Cardiac septum (tissue), 1 donor: ENCODE measurements at places on chromosomes 11 and 22. TPM values are rescaled to one million over a fixed set of nuclear protein-coding genes. Genes with fewer than 3 reads are reported as not detected.
A peak's percentile ranks its signal among the peaks of the same experiment; 100 is the strongest.

- no peak for DNase-seq
These were observed at the start of gene FLRT1 for GRCh38 chr11:64035576-64035975. Gene FLRT1 (plus strand): TSS chr11:64035931. CDS start chr11:64116268, 80,337 bp downstream.

DNA sequence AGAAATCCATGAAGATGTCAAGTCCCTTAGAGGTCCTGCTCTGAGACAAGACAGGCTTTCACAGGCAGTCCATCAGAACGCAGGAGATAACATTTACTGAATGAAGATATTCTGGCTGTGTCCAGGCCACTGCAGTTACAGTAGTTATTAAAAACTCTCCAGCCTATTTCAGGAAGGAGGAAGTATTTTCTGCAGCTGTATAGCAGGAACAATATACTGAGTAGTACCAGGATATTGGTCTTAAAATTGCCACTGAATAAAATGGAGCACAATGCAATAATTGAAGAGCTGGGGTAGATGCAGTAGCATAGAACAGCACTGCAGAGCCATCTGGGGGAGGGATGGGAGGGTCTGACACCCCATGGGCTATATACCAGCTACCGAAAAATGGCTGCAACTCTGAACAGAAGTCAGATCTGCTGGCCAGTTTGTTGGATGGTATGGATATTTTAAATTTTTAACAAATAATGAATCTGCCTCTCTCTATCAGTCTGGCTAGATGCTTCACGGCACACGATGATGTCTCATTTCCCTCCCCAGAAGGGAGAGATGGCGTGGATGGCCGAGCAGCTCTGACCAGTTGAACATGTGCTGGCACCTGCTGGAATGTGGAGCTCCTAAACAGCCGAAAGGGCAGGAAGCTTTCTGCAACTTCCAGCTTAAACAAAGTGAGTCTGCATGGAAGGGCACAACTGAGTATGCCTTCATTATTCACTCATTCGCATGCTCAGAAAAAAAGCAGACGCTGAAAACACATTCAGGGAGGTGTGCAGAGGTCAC lies 342.1 kb upstream of the SYN3 start:
- no peak for DNase-seq

- no peak for DNase-seq
These were observed 25.6 kb downstream of the HEPHL1 start for GRCh38 chr11:94046796-94047195.

- no peak for DNase-seq
These were observed 3.7 kb downstream of the PDGFB start for GRCh38 chr22:39240831-39241793.

The LRRC4C gene
- 0.43 TPM for total RNA-seq

DNA sequence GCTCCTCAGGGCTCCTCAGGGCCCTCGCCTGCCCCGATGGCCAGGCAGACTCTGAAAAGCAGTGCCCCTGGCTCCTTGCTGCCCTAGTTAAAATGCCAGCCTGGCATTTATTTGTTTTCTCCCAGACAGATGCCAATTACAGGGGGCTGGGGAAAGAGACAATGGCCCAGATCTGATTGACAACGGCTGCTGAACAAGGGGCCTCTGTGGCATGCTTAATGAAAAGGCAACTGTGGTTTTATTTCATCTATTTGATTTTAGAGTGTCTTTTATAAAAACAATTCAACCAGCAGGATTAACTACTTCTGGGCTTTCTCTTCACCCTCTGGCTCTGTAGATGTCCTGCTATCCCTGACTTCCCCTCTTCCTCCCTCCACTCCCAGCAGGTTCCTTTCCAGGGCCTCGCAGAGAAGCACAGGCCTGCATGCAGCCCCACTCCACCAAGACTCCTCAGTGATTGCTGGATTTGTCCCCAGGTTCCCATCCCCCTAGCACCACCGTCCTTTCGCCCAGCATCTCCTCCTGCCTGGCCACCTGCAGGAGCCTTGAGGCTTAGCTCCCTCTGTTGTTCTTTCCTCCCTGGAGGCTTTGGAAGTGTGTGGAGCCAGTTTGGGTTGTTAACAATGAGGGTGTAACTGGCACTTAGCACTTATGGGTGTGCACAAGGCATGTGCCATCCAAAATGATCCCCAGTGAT lies 171.1 kb downstream of the TENM4 start:
- DNase-seq: no peak

DNA sequence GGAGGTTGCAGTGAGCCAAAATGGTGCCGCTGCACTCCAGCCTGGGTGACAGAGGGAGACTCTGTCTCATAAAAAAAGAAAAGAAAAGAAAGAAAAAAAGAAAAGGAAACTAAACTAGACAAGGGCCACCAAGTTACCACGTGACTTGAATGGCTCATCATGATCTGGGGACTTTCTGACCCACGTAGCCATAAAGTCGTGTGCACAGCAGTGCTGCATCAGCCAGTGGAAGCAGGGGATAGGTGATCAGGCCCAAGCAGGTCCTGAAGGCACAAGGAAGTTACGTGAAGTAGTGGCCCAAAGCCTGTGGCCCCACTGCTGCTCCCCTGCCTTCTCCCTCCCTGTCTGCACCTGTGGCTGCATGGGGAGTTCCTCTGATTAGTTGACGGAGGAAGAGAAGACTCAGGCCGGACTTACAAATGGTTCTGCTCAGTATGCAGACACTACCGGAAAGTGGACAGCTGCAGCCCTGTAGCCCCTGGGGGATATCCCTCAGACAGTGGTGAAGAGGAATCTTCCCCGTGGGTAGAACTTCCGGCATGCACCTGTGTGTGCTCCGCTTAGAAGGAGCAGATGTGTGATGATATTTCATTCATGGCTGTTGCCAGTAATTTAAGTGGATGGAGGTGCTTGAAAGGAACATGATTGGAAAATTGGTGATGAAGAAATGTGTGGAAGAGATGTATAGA lies 18.2 kb upstream of the CD81 start:
- peak; percentile 33 for DNase-seq

GRCh38 chr11:3101921-3102640 lies 44.9 kb upstream of the CARS1 start:
- peak; percentile 68 for DNase-seq

DNA sequence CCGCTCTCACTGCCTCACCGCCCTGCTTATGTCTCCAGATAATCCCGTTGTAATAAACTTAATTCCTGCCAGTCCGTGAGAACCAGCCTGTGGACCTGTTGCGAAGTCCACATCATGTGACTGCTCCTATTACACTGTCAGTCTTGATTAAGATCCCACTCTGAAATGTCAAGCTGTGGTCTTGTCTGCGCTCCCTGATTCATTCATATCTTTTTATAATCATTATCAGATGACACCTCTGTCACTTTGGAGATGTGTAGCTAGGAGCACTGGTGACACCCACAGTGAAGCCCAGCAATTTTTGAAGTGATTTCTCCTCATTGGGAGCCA lies 377.3 kb downstream of the TBC1D22A start:
- DNase-seq: no peak

GRCh38 chr11:111601979-111602864 lies at the start of gene SIK2:
Gene SIK2 (plus strand): TSS chr11:111602449. CDS start chr11:111602564, 115 bp downstream.
- peak; percentile 93 for DNase-seq

The NXPE4 gene
- not detected for total RNA-seq

DNA sequence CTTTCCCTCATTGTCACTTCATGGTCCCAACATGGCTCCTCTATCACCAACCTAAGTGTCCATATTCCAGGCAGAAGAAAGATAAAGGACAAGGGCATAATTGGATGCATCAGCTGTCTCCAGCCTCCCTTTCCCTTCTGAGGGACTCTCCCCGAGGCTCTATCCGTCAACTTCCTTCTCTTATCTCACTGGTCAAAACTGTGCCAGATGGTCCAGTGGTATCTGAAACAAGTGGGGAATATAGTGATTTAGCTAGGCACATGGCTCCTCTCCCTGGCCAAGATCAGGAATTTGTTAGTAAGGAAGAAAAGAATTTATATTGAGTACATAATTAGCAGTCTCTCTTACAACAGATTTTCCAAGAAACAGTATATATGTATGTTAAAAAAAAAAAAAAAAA lies 12.6 kb upstream of the SPON1 start:
- DNase-seq: no peak

The OR52H1 gene
- total RNA-seq: not detected

The MYBPC3 gene
- total RNA-seq: 1,860 TPM

The PLEKHB1 gene
- 31.2 TPM for total RNA-seq
